CD4-positive, alpha-beta T cell treated with Interleukin-1 beta for 1 hour (primary cell): ENCODE measurements at places on chromosomes 11 and 22.

GRCh38 chr11:60764879-60765278 is 8.2 kb downstream of the MS4A15 start:
- no peak for DNase-seq

GRCh38 chr22:29937940-29938693 is 55.1 kb downstream of the MTMR3 start:
- no peak for DNase-seq

DNA sequence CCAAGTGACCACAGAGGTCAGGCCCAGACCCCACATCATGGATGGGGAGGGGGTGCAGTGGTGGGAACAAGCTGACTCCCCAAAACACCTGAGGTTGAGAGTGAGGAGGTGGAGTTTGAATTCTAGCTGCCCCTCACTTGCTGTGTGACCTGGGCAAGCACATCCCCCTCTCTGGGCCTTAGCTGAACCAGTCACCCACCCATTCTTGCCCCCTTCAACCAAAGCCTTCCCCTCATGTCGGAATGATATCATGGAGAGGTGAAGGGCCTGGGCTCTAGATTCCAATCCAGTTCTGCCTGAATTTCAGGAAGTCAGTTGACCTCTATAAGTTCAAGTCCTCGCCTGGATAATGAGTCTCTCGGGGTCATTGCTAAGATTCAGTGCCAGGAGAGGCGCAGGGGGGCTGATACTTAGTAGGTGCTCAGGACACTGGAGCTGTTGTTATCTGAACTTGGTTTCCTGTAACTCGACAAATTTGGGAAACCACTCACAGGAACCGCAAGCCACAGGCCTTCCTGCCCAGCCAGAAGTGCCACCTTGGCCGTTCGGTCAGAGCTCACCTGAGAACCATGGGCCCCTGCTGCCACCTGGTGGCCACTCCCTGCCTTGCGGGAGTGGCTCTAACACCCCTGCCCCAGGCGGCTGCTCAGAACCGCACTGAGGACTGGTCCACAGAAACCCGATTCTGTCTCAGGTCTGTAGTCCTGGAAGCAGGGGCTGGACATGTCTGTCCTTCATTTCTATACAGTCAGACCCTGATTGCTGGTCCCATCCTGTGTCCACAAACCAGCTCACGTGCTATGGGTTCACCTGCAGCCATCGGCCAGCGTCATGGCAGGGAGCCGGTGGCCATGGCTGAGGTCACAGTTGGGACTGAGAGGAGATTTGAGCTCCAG is 6.9 kb downstream of the CDC42EP1 start:
- peak; percentile 90 for DNase-seq

- DNase-seq: no peak
Observed at GRCh38 chr11:8384199-8384821, 120.6 kb upstream of the LMO1 start.

DNA sequence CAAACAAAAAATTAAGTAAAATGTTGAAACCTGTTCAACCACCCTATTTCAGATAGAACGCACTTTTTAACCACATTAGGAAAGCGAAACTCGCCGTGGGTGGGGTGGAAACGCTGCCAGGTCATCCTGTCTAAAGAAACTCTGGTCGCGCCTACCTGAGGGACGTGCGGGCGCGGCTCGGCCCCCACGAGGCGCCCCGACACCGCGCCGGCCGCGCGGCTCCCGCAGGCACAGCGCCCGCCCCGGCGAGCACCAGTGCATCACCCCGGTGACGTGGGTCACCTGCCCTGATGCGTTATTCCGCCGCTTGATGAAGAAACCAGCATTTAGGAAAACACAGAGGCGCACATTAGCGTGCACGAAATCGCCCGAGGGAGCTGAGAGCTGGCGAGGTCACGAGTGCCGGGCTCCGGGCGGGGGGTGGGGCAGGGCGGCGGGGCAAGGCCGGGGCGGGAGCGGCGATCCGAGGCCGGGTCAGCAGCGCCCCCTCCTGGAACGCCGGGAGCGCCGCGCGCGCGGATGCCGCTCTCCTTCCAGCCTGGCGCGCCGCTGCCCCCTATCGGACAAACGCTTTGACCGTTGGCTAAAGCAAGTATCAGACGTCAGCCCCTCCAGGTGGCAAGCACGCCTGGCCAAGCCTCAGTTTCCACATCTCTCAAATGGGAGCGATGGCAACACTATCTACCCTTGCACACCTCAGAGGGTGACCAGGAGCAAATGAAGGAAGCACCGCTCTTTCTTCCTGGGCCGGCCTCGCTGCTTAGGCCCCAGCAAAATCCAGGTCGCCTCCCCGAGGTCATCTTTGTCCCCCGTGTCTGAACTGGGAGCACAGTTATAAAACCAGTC is 15.7 kb upstream of the SNX32 start:
- peak; percentile 92 for DNase-seq

- no peak for DNase-seq
Observed at GRCh38 chr11:111538407-111539114, 2.0 kb upstream of the LAYN start.

DNA sequence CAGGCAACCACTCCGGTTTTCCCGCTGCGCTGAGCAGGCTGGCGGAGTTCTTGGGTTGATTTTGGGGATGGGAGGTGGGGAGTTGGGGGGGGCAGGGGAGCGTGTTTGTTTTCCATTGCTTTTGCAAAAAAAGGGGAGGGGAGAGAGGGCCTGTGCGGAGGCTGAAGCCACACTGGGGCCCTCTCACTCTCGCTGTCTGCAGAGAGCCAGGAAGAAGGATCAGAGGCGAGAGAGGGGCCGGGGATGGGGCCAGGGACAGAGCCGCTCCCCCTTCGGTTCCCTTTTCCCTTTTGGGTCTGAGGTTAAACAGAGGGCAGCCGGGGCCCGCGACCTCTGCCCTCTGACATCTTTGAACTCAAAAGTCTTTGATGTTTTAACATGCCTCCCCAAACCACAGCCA is 17.4 kb upstream of the H19 start:
- DNase-seq: no peak

- DNase-seq: no peak
Observed at GRCh38 chr11:119907878-119908572, 179.0 kb upstream of the NECTIN1 start.

- no peak for DNase-seq
Observed at GRCh38 chr11:64970731-64971151, 1.2 kb downstream of the MAJIN start.

GRCh38 chr11:116164843-116165242 is 607.9 kb downstream of the BUD13 start:
- no peak for DNase-seq

DNA sequence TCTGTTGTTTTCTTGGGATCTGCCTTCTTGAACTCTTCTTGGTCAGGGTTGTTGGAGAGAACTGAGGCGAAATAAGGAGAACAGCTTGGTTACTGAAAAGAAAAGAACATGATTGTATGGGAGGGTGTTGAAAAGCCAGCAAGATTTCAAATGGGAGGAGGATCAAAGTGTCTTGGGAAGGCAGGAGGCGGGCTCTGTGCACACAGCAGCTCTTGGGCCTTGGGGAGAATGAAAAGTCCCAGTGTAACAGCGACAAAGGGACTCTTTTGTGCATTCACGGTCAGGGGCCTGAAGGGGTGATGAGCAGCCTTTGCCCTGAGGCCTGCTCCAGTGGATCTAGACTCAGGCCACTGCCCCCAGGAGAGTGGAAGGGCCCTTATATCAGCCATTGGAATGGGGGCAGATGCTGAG is 135.4 kb downstream of the ADAMTS15 start:
- no peak for DNase-seq

DNA sequence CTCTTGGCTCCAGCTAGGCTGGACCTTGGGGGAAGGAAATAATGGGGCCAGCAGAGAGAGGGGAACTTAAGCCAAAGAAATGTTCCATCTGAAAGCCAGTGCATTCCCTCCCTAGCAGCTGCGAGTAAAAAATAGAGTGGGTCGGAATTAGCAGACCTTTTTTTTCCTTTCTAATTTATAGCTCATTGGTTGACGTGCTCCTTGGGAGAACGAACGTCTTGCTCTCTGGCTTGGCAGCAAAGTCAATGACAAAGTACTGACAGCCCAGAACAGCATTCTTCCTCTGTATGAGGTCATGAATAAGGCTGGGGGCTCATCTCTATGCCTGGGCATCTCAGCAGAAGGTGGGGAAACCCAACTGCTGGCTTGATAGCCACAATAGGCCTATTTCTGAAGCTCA is 65.0 kb downstream of the SEZ6L start:
- DNase-seq: no peak

- peak; percentile 68 for DNase-seq
Observed at GRCh38 chr11:47946682-47947559, 33.4 kb upstream of the PTPRJ start.

GRCh38 chr22:19175602-19176174 is 2.8 kb downstream of the SLC25A1 start:
- DNase-seq: no peak

- no peak for DNase-seq
Observed at GRCh38 chr22:20247010-20247505, 21.1 kb downstream of the RTN4R start.

DNA sequence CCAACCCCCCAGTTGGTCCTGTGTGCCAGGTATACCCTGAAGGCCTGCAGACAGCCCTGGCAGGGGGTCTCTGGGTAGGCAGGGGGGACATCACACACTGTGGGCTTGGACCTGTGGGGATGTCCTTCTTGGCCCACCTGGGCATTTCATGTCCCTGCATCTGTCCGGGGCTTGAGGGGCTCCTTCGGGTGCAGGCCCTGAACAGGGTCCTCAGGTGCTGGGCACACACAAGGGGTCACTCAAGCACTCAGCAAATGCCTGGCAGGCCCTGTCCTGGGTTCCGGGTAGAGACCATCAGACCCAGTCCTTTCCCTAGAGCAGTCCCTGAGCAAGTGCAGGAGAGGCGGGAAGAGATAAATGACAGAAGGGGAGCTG is 70.5 kb upstream of the WNT11 start:
- DNase-seq: no peak

GRCh38 chr11:68503251-68503687 is 42.7 kb downstream of the PPP6R3 start:
- no peak for DNase-seq

DNA sequence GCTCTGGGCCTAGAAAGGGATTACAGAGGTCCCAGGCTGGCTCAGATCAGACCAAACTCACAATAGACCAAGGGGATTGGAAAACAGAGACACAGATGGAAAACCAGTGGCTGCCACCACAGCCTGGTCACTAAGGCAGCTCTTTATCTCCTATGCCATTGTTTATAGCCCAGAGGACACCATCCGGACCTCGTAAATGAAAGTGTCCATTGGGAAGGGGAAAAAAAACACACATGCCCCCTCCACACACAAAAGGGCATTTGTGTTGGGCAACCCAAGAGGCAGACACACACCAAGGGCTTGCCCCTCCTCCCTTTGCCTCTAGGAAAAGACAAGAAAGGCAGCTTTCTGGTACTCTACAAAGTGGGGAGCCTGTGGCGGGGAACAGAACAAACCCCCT is 85.9 kb downstream of the GAB2 start:
- no peak for DNase-seq

DNA sequence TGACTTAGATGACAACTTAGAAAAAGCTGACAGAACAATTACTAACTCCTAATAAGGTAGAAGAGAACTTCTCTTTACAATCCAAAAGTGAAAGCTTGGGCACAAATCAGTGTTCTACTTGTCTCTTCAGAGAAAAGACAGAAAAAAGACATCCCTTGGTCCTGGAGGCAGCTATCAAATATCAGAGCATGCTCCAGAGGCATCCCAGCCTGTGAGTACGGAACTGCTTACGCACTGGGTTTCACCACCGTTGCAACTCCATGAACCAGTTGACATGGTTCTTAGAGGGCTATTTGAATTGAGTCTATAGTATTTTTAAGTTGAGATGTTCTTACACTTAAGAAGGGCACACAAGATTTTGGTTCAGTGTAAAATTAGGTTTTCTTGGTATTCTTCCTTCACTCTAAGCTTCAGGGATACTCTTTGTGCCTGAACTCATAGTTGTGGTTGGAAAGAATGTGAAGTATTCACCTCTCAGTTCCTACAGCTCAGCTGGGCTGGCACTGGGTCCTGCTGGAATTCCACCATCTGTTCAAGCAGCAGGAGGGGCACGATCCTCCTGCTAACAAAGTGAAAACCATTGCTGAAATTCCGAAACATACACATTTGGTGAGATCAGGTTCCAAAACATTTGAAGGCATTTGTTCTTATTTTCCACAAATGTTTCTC is 6.3 kb downstream of the AKIP1 start:
- DNase-seq: no peak
